Ammon's horn (tissue), 1 donor: ENCODE measurements at places on chromosomes 2 and 18.

DNA sequence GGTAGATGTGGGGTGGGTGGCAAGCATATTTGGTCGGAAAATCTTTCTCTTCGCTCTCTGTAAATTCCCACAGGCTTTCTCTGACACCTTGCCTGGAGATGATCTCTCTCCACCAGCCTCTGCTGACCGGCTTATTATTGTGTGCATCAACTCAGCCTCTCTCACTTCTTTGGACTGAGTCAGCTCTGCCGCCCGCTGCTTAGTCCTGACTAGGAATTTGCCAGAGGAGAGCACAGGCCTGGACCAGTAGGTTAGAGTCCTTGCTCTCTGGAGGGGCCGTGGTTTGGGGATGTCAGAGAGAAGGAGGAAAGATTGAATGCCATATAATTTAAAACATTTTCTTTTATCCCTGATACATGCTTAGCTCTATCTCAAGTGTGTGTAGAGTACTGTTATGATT, 242.6 kb upstream of the THSD7B start:
- DNase-seq: no peak

- peak; percentile 4 for DNase-seq
These were observed 209.2 kb upstream of the DCC start for GRCh38 chr18:52130624-52131301.

DNA sequence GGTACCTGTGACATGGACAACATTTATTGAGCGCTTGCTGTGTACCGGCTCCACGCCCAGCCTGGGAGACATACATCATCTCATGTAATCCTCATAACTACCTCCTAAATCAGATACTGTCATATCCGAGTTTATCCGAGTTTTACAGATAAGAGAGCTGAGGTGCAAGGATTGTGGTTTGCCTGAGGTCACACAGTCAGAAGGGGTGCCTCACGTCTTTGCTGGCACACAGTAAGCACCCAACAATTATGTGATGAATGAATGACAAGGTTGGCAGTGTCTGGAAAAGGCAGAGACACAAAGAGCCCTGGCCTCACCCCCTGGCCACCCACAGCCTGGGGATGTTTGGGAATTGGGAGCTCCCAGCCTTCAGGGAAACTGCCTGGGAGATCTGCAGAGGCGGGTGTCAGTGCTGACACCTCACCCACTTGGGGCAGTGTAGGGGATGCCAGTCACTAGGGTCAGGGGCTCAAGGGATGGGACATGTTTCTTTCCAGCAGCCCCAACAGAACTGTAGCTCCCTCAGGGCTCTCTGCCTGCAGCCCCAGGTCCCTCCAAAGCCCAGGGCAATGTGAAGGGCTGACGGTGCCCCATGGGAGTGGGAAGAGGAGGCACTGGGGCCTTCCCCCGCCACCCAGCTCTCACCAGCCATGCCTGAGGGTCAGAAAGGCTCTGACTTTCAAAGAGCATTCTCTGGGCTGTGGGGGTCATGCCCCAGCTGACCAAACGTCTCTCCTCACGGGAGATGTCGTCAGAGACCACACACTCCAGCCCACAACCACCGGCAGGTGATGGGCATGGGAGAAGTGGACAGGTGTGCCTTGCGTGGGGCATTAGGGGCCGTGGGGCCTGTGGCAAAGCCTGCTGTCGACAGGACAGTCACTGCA, 157.5 kb downstream of the ZFP36L2 start:
- no peak for DNase-seq

DNA sequence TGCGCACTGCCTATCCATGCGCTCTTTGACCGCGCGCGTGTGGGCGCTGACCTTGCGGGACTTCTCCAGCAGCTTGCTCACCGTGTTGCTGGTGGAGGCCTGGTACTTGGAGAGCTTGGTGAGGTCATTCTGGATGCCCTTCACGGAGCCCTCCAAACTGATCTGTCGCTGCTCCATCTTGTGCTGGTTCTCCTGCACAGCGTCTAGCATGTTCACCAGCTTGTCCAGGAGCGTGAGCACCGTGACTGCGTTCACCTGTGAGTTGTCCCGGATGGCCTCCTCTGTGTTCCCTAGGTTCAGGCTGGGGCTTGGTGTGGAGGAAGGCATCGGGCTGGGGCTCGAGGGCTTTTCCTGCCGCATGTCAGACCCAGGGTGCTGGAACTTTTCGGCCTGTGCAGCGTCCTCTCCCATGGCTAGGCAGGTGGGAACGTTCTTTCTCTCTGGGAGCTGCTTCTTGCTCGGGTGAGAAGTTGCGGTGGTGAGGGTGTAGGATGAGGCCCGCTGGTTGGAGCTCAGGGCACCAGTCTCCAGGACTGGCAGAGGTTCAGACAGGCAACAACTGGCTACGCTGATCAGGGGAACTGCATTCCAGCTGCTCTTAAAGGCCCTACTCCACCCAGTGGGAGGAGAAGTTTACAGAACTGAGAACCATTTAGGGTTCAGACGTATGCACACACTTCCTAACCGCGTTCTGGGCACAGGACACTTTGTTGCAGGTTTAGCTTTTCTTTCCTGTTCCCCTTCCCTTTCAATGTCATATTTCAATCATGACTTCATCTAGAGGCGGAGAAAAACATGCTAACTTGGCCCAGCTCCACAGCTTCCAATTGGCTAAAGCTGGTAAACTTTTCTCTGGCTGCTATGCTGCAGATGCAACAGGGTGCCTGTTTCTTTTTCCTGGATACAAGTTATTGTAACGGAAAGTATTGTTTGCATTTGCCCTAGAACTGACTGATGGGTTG, at the start of gene CAVIN2:
Gene CAVIN2, minus strand, starts transcription at position 574 of the 962 bp plus-strand sequence. Its CDS starts 163 bp downstream, at position 411.
- no peak for DNase-seq

DNA sequence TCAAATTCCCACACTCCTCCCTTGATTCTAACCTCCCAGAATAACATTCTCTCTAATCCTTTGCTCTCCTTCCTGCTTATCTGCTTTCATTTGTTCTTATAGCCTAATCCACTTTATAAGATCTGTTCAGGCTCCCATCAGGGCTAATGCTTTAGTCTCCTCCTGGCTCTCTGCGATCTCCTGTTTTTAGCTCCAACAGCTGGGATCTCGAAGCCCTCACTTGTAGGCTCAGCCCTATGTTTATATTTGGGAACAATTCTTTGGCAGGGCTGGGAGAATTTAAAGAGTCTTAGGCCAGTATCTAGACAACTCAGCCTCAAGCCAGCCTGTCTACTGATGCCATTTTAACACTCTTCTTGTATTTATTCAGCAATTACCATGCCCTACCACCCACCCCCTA, 27.2 kb upstream of the RAPH1 start:
- no peak for DNase-seq

DNA sequence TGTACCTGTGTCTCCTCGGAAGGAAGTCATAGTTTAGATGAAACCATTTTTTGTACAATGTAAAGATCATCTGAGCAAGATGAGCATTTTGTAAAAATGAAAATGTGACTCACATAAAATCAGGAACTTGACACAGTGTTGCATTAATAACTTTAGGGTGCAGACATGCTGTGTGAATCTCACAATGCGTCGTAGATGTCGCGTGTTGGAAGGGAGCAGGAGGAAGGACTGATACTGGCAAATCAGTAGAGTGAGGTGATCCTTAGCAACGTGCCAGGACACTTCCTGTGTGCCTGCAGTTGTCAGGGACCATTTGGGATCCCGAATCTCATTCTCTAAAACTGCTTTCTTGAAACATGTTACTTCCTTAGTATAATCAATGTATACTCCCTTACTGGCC, 103.1 kb downstream of the SH3BP4 start:
- no peak for DNase-seq

GRCh38 chr18:12699747-12700146, 2.8 kb downstream of the CEP76 start:
- DNase-seq: no peak

DNA sequence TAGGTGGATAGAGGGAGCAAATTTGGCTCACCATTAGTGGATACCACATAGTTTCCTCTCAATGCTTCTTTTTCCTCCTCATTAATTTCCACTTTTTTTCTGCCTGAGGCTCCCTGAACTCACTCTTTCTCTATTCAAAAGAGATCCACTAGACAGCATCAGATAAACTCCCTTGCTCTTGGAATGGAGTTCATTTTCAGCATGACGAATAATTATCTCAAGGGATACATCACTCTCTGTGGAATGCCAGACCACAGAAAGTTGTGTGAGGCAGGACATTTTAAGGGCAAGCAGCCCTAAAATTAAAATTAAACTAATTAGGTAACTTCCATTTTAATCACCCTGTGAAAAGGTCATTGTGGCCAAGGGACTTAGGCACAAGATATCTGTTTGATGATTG, 1920.1 kb upstream of the CELF4 start:
- no peak for DNase-seq

DNA sequence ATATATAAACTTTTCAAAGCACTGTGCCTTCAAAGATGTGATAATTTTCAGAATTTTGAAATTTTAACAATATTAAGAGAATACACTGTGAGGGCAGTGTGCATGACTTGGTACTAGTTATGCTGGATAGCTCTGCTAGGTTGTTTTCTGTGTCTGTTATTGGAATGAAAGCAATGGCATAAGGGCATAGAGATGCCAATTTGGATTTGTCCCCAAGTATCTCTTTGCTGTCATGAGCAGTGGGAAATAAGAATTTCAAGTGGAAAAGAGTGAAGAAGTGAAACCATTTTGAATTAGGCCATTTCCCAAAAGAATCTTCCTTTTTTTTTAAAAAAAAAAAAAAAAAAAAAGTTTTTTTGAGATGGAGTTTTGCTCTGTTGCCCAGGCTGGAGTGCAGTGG, 76.8 kb downstream of the SLC39A10 start:
- DNase-seq: no peak

GRCh38 chr18:49786019-49786720, 27.2 kb downstream of the ACAA2 start:
- DNase-seq: no peak

- DNase-seq: no peak
These were observed 113.6 kb upstream of the ATP8B1 start for GRCh38 chr18:57916684-57917083.

DNA sequence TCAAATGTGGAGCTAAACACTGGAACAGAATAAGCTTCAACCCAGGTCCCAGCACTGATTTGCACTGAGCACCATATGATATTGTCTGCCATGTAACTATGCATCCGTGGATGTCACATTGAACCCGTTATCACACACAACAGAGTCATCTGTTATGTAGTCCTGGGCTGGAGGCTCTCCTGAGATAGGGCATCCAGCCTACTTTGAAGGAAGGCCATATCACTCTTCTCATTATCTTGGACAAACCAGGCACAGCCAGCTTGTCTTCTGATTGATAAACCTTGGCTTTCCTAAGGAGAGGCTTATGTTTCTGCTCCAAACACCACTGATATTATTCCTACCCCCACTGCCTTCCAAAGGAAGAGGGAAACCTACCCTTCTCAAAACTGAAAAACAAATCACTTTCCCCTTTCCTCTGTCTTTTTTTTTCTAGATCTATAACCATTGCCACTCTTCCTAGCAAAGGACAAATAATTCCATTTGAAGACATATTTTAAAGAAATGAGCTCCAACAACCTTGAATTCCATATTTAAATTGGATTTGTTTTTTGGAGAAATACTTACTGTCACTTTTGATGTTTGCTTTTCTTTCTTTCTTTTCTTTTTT, 16.4 kb downstream of the RSAD2 start:
- DNase-seq: no peak

- no peak for DNase-seq
These were observed 95.1 kb upstream of the SLC35G4 start for GRCh38 chr18:11514267-11514666.

- no peak for DNase-seq
These were observed 13.1 kb downstream of the TMEM131 start for GRCh38 chr2:97982621-97983020.

DNA sequence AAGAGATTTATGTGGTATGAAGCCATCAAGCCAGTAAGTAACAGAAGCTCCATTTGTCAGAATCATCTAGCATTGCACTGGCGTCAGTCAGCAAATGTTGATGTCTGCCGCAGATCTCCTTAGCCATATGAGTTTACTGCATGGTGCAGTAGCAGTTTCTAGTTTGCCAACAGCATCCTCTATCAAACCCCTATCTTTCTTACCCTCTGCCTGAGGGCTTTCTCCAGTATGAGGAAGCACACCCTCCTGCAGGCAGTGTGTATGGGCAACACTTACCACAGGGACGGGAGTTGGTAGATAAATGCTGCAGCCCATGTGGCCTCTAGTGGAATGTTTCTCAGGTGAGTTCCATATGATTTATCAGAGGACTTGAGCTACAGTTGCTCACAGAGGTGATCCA, 63.7 kb downstream of the EFEMP1 start:
- DNase-seq: no peak

GRCh38 chr2:42327125-42327524, 33.9 kb downstream of the COX7A2L start:
- DNase-seq: no peak

DNA sequence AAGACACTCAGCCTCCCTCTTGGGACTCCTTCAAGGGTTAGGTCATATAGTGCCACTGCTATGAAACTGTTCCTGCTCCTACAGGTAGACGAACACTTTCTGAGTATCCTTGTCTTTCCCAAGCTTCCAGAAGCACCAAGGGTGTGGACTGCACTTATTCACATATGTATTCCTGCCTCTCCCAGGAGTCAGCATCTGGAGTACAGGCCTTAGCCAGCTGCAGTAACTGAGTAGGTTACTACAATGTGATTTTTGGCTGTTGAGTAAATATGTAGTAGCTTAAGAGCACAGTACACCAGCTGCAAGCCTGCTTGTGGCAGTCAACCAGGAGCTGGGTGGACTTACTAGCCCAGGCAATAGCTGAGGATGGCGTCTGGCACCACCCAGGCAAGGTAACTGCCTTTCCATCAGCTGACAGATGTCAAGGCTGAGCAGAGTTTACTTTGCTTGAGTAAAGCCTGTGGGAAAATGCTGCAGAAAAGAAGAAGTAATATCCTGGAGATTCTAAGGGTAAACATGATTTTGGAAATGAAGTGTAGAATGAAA, 14.0 kb upstream of the SCLY start:
- DNase-seq: no peak

DNA sequence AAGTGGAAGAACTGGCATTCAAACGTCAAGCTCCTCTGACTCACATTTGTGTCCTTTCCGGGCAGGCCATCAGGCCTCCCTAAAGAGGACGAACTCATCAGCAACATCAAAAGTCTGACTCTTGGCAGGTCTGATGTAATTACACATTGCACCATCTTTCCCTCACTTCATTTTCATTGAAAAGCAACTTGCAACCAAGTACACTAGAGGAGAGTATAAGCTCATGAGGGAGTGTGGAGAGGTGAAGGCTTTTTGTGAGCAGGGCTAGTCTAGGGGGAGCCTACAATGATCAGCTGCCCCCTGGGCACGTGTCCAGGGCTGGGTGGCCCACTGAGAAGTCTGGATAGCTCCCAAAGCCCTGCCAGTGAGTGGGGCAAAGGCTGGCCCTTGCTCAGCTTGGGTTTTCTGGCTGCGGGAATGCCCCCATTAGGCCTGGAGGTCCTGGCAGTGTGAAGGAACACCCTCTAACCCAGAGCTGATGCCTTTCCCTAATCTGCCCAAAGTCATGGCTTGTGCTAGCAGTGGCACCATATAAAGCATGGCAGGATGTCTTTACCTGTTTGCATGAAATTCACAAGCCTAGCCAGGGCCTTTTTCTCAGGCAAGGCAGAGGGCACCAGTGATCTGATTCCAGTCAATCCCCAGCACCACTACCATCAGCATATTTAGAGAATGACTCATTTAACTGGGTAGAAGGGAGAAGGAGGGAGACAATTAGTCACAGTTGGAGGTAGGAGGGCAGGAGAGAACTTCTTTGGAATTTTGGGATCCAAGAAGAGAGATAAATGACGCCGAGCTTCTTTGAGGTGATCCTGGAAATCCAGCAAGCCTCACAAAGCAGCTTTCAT, 8.5 kb upstream of the DAW1 start:
- DNase-seq: no peak
